Smooth muscle cell of trachea (primary cell): ENCODE measurements at places on chromosomes 1 and 21. TPM values are rescaled to one million over a fixed set of nuclear protein-coding genes. Genes with fewer than 3 reads are reported as not detected.

OR10Z1 gene
- not detected in 2 replicates for total RNA-seq

B3GALT2 gene
- total RNA-seq, result 0.15 and 0.17 TPM in 2 replicates

PLA2G2C gene
- not detected in 2 replicates for total RNA-seq

ANKRD34A gene
- 0.50 and 0.73 TPM in 2 replicates for total RNA-seq
